ENCODE measurements at places on chromosomes 4 and X.

DNA sequence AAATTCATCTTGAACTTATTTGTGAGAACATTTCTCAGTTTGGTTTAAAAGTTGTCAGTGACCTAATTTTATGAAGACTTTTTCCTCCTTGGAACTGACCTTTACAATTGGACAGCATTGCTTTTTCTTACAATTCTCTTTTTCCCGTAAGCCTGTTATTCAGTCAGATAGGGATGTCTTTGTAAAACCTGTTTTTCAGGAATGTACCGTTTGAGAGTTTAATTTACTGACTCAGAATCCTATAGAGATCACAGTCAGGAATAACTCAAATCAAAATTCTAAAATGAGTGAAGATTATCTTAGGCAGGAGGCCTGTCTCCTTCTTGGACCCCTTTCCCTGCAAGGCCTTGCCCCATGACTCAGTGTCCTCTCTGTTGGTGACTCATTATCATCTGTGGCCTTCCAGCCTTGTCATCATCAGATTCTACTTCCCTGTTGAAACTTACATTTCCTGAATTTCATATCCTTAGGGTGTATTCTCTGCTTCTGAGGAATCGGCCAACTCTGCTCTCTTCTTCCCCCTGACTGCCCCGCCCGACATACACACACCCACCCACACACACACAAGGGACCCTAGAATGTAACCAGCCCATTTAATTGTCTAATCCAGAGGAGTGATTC, 99.8 kb downstream of the ARHGAP10 start:
- DNase-seq: no peak

- no peak for DNase-seq
Measured at GRCh38 chr4:42237010-42237409, 84.6 kb upstream of the BEND4 start.

DNA sequence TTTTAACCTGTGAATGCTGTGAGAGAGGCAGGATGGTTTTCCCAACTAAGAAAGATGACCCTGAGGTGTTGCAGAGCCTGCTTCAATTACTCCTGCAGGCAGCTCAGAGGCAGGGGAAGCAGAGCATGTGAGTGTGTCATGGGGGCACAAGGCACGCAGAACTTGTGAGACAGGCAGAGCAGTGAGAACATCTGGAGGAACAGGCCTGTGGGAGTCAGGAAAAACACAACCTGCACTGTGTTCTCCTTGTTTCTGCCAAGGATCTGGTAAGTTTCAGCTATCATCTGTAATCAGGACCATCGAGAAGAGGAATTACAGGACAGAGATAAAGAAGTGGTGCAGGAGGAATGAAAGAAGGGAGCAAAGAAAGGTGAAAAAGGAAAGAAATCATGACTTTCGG, 741.8 kb upstream of the INTU start:
- DNase-seq: no peak

GRCh38 chr4:122716825-122717448, 15.6 kb upstream of the BBS12 start:
- DNase-seq: peak; percentile 38

DNA sequence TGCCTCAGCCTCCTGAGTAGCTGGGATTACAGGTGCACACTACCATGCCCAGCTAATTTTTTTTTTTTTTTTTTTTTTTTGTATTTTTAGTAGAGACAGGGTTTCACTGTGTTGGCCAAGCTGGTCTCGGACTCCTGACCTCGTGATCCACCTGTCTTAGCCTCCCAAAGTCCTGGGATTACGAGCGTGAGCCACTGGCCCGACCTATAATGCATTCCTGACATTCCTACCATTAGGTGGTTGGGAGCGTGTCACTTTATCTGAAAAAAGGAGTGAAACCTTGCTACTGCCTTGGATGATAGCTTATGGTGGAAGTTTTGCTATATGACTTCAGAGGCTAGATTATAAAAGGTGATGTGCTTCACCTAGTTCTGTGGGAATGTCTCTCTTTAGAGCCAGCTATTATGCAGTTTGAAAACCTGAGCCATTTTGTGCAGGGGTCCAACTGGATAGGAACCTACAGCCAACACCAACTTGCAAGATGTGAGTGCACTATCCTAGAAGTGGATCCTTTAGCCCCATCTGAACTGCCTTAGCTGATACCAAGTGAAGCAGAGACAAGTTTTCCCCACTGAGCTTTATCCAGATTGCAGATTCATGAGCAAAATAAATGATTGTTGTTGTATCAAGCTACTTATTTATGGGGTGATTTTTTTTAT, 29.8 kb upstream of the EMCN start:
- no peak for DNase-seq

- DNase-seq: no peak
Measured at GRCh38 chrX:124407226-124407625, 60.9 kb downstream of the SH2D1A start.

- no peak for DNase-seq
Measured at GRCh38 chrX:120419463-120419862, 49.6 kb downstream of the LAMP2 start.

GRCh38 chr4:66636349-66636748, 909.0 kb downstream of the CENPC start:
- no peak for DNase-seq

- DNase-seq: no peak
Measured at GRCh38 chr4:138890891-138891570, 124.5 kb upstream of the NOCT start.

GRCh38 chr4:161178310-161178709, 985.5 kb downstream of the FSTL5 start:
- no peak for DNase-seq

GRCh38 chr4:107988763-107989035, 990 bp upstream of the HADH start:
- DNase-seq: no peak

DNA sequence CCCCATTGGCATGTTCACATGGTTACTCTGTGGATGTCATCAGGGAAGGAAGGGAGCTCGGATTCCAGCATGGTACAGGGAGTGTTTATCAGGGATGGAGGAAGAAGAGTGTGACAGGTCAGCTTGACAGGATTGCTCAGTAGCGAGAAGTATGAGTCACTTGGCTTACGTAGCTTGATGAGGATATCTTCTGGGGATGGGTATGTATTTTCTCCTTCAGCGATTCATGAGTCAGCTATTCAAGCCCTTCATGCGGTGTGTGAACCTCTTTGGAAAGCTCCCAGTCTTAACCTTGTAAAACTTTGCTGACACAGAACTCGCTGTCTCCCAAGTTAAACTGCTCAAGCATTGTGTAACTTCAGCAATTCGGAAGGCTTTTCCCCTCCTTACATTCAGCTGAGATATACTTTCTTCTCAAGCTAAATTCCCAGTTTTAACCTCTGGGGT, 275.4 kb downstream of the ARHGAP10 start:
- DNase-seq: no peak

- DNase-seq: no peak
Measured at GRCh38 chrX:10101269-10101668, 55.5 kb upstream of the CLCN4 start.

GRCh38 chrX:153924149-153924861, 1.8 kb downstream of the ARHGAP4 start:
- no peak for DNase-seq

- DNase-seq: no peak
Measured at GRCh38 chr4:16229604-16230003, 3.3 kb upstream of the TAPT1 start.
